ENCODE measurements at places on chromosomes 4 and X. TPM values are rescaled to one million over a fixed set of nuclear protein-coding genes. Genes with fewer than 3 reads are reported as not detected.

PPARGC1A gene
- under 0.01 TPM for total RNA-seq

CACNA1F gene
- total RNA-seq: not detected

TMEM31 gene
- total RNA-seq: not detected

TAF9B gene
- 35.3 TPM for total RNA-seq

NPY5R gene
- not detected for total RNA-seq

STAP1 gene
- total RNA-seq: not detected

NHSL2 gene
- total RNA-seq: 0.83 TPM

FABP2 gene
- total RNA-seq: not detected

CITED1 gene
- 0.18 TPM for total RNA-seq

CSAG2 gene
- total RNA-seq: not detected

IL2 gene
- total RNA-seq: not detected

IDS gene
- total RNA-seq: 26.3 TPM

ELF4 gene
- total RNA-seq: 10.9 TPM

EDA gene
- under 0.01 TPM for total RNA-seq

ART3 gene
- total RNA-seq: not detected

BEX5 gene
- total RNA-seq: not detected

NAT8L gene
- total RNA-seq: not detected

YY2 gene
- total RNA-seq: 0.72 TPM

IL13RA1 gene
- total RNA-seq: 35.6 TPM

ARX gene
- total RNA-seq: not detected

FOXO4 gene
- 2.0 TPM for total RNA-seq

SMAD1 gene
- 17.6 TPM for total RNA-seq

SPANXA1 gene
- total RNA-seq: not detected

SUPT20HL2 gene
- not detected for total RNA-seq

SPACA5B gene
- not detected for total RNA-seq

GPR82 gene
- not detected for total RNA-seq

RPL10 gene
- total RNA-seq: 1,582 TPM

EXOC1L gene
- total RNA-seq: not detected

ODAPH gene
- total RNA-seq: not detected

ERVMER34-1 gene
- total RNA-seq: not detected

HSPA4L gene
- total RNA-seq: 2.3 TPM

GAGE12F gene
- total RNA-seq: not detected

SPATA18 gene
- 4.7 TPM for total RNA-seq

SOX3 gene
- total RNA-seq: not detected

SLITRK2 gene
- not detected for total RNA-seq

CXCL6 gene
- total RNA-seq: not detected

IDH3G gene
- total RNA-seq: 75.8 TPM

TNIP3 gene
- total RNA-seq: 0.28 TPM

NAP1L2 gene
- total RNA-seq: not detected

DNAAF6 gene
- total RNA-seq: not detected

LPAR4 gene
- total RNA-seq: not detected

USO1 gene
- total RNA-seq: 121 TPM

RENBP gene
- not detected for total RNA-seq

SPANXN4 gene
- not detected for total RNA-seq

XAGE1A gene
- total RNA-seq: not detected

Measured in IMR-90 (cell line).